Right kidney (tissue), 9 donors: ENCODE measurements at places on chromosomes 1 and 21.

DNA sequence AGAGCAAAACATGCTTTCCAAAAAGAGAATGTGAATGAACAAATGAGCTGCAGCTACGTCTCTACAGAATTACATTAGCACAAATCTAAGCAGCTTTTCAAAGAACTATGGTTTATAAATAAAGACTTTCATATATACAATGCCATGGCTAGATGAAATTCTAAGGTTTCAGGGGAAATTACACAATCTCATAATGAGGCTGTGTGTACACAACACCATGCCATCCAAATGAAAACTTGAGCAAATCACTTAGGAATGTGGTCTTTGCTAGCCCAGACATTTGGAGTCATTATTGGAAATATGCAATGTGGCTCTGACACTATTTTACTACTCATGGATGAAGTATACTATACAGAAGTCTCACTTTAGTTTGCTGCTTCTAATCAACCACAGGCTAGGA is 37.5 kb downstream of the SPAG17 start:
- DNase-seq: no peak

GRCh38 chr1:110004583-110004982 is 20.0 kb downstream of the AHCYL1 start:
- no peak for DNase-seq

DNA sequence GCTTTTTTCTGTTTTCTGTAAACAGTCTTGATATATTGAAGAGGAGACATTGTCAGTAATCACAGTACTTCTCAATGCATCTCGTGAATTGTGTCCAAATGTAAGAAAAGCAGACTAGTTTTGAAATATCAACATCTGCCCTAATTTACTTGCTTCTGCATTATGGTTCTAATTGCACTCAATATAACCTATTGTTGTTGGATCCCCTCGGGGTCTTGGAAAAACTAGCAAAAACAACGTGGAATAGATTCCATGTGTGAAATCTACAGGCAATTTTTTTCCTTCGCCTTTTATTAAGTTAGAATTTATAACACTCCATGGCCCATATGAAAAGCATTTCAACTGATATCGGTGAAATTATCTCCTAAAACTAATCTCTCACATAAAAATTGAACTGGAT is 236.5 kb downstream of the TTLL7 start:
- no peak for DNase-seq

DNA sequence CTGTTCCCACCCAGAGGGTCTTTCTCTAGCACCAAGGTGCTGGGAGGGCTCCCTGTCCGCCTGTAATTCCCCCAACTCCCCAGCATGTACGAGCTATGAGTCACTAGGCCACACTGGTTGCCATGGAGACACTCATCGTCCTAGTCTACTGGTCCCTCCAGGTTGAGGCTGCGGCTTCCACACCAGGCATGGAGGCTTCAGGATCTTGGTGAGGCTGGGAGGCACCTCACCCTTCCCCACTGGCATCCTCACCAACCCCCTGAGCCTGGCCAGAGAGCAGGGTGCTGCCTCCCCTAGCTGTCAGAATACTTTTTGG is 75.6 kb upstream of the KAZN start:
- DNase-seq: no peak

DNA sequence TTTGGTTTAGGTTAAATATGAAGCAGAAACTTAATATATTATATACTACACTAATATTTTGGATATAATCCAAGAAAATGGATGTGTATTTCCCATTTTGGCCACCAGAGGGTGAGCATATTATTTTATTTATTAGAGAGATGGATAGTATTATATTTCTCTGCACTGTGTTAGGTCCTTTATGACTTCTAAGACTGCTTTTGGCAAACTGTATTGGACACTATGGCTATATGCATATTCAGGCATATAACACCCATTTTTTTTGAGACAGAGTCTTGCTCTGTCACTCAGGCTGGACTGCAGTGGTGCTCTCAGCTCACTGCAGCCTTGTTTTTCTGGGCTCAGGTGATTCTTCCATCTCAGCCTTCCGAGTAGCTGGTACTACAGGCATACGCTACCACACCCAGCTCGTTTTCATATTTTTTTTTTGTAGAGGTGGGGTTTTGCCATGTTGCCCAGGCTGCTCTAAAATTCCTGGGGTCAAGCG is 17.8 kb upstream of the PGM1 start:
- DNase-seq: peak; percentile 5

DNA sequence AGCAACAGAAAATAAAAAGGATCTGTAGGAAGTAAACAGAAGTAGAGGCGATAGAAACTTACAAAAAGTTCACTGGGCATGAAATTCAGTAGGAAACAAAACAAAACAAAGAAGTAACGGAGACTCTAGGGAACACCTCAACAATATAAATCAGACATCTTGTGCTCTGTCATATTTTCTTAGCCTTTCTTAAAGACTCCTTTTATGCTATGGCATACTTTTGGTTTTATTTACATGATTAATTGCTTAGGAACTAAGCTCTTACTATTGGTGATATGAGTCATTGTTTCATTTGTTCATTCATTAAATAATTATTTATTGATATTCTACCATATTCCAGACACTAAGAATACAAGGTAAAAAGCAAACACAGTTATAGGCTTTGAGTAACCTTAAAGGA is 126.6 kb downstream of the KCNT2 start:
- DNase-seq: no peak

DNA sequence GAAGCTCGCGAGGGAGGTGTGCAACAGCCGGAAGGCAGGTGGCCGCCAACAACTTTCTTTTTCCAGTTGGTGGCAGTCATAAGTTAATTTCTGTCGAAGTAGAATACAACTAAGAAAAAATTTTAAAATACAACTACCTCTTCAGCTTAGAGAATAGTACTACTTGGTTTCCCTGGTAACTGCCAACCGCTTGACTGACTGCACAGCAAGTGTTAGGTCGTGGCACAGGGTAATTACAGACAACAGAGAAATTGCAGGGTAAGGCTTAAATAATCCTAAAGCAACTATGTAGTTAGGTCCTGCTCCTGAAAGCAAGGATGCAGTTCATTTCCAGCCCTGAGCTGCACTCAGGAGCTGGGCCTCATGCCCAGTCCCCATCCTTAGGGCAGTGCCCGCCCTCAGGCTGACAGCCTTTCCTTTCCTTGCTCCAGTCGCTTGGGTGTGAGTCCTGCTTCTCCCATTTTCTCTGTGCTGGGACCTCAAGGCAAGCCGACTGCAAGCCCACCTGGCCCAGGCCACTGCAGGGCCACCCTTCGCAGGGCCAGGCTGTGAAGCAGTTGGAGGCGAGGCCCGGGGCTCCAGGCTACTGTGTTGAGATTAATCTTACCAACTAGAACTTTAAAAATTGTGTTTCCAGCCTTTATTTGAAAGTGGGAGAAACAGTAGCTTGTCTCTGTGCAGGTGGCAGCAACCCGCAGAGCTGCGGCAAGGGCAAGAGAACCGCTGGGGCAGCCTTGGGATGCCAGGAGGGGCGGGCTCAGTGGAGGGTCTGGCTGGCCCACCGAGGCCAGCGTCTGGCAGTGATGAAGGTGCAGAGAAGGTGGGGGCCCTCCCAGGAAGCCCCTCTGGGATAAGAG is 148.3 kb downstream of the PCBP3 start:
- DNase-seq: no peak

GRCh38 chr1:68570871-68571270 is 74.0 kb upstream of the DEPDC1 start:
- no peak for DNase-seq

- DNase-seq: no peak
These were observed 269.6 kb downstream of the DPYD start for GRCh38 chr1:97651250-97651649.

DNA sequence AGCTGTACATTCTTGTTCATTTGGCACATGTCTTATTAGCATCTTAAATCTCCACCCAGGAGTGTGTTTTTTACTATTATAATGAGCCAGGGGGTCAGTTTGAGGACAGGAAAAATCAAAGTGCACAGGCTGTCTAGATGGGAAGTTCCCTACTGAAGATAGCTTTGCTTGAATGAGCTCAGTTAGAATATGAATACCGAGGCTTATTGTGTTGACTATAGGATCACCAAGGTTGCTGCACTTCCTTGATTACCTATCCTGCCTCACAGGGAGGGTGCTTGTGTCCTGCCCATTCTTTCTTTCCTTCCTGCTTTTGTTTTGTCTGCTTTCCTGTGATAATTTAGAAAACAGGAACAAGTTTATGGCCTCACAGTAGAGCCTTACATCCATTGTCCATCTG is 16.3 kb downstream of the PHGDH start:
- no peak for DNase-seq

- DNase-seq: no peak
These were observed 44.0 kb upstream of the DIPK1A start for GRCh38 chr1:93005252-93005598.
